CD8-positive, alpha-beta memory T cell (primary cell): ENCODE measurements at places on chromosomes 16 and 17. TPM values are rescaled to one million over a fixed set of nuclear protein-coding genes. Genes with fewer than 3 reads are reported as not detected.

The HASPIN gene
- 16.0 TPM for total RNA-seq

The DOC2A gene
- total RNA-seq = 0.13 TPM

DNA sequence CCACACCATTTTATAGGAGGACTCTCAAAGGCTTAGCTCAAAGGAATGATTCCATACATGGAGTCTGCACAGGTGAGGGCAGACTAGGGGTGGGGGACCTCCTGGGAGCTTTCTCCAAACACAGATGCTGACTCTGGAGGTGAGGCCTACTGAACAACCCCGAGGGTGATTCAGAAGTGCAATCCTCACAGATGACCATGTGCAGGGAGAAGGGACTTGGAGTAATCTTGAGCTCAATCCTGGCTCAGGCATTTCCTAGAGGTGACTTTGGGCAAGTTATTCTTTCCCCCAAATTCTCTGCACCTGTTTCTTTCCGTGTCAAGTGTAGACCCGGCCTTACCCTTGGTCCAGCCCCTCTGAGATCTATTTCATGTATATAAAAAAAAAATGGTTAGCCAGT, 401.5 kb downstream of the SLC39A11 start:
- DNase-seq = no peak

DNA sequence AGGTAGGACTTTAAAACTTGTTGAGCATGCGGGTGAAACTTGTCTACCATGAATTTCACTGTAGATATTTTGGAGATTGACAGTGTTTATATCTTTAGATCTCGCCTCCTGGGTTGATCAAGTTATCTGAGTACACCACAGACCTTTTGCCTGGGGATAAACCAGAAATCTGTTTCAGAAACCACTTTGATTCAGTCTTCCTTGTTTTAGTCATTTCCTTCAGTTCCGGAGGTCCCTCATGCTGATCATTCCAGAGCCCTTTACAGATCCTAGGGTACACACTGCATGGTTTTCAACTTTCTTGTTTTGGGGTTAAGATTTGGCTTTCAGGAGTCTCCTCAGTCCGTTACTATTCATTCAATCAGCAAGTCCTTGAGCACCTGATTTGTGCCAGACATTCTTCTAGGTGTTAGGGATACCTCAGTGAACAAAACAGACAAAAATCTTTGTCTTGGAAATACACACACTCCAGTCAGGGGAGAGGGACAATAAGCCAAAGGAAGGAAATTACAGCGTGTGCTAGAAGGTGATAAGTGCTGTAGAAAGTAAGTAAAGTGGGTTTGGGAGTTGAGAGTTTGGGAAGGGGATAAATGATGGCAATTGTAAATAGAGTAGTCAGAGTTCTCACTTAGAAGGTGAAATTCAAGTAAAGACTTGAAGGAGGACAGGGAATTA, 12.2 kb downstream of the NOD2 start:
- no peak for DNase-seq

- DNase-seq = no peak
Observed at GRCh38 chr17:6386041-6386630, 48.8 kb downstream of the AIPL1 start.

GRCh38 chr17:8465356-8465755, 29.7 kb downstream of the NDEL1 start:
- DNase-seq = no peak
